NCI-H82 (cell line): ENCODE measurements at places on chromosomes 16 and 17.

DNA sequence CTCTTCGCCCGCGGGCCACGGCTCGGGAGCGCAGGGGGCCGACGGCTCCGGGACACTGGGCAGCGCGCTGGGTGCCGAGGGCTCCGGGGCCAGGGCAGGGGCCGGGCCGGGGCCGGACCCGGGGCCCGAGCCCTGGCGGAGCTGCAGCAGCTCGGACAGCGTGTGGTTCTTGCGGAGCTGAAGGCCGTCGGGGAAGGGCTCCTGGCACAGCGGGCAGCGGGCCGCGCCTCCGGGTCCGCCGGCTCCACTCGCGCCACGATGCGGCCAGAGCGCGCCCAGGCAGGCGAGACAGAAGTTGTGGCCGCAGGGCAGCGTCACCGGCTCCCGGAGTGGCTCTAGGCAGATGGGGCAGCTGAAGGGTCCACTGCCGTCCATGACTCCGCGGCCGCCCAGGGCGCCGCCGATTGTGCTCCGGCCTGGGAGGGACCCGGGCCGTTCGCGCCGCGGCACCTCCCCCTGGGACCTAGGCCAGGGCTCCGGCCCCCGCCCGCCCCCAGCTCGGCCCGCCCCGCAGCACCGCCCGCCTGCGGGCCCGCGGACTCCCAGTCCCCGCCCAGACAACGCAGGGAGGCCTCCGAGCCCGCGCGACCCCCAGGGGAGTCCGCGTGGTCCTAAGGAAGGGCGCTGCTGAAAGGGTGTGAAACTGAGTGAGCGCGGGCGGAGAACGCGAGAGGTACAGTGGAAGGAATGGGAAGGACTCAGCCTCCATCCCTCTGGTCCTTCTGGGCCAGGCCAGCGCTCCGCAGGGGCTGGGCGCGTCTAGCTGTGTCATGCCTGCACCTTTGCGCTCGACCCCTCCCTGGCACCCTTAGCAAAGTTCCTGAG is at the start of gene TRIM47:
Gene TRIM47, minus strand, starts transcription at position 408 of the 825 bp plus-strand sequence. Its CDS starts 33 bp downstream, at position 375.
- peak; percentile 46 for DNase-seq

DNA sequence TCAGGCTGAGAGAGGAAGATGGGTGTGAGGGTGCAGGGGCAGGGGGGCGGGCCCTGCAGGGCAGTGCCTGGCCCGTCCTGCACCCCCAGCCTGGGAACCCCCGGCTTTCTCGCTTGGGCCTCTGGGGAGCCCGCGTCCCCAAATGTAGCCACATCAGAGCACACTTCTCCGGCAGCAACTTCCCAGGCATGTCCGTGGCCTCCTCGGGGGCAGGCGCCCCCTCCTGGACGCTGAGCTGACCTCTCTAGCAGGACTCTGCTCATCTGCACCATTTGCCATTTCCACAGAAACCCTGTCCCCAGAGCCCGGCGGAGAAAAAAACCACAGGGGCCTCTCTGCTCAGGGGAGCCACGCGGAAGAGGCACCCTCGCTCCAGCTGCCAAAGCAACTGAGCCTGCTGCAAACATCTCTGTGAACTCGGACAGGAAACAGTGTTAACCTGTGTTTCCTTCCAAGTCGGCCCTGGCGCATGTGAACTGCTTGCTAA is 63.4 kb downstream of the KLHDC4 start:
- DNase-seq: peak; percentile 19

DNA sequence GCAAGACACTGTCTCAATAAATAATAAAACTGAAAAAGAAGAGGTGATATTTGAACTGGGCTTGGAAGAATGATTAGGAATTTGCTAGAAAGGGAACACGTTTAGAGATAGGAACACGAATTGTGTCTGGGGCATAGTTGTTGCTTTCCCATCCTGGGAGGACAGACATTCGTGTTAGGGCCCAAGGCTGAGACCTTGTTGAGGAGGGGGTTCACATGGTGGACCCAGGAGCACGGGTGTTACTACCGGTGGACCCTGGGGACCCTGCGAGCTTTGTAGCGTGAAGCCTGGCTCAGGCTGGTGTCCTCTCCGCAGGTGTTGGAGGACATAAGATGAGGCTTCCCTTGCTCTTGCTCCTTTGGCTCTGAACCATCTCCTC is 1.2 kb downstream of the ACSF3 start:
- no peak for DNase-seq

DNA sequence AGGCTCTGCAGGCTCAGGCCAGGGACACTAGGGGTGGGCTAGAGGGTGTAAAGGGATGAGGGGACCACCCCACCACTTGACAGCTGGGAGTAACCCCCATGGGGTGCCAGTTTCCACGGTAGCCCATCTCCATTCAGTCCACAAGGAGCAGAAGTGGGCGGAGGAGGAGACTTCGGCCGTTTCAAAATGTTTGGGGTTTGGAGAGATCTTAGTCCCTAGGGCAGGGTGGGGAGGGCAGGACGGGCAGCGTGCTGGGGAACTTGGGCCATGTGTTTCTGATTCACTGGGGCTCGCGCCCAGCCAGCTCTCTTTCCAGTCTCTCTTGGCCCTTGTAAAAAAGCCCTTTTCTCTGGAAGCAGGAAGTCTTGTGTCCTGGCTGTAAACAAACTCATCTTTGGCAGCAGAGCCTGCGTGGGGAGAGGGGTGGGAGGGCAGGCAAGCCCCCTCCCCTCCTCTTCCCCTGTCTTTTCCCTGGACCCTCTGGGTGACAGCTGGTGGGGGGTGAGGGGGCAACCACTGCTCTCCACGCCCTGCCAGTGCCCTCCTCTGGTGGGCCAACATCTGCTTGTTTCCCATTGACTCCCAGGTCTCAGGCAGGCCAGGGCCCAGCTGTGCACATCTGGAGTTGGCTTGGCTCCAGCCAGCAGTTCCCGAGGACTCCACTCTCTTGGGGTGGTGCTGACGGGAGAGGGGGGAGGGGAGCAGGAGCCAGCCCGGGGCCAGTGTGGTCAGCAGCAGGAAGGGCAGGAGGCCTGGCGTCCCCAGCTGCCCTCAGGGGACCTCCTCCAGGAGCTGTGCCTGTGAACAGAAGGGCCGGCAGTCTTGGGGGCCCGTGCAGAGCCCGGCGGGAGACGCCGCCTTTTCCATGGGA is 8.1 kb downstream of the CYGB start:
- no peak for DNase-seq

- no peak for DNase-seq
These were observed 163.6 kb upstream of the C17orf78 start for GRCh38 chr17:37212179-37212578.

DNA sequence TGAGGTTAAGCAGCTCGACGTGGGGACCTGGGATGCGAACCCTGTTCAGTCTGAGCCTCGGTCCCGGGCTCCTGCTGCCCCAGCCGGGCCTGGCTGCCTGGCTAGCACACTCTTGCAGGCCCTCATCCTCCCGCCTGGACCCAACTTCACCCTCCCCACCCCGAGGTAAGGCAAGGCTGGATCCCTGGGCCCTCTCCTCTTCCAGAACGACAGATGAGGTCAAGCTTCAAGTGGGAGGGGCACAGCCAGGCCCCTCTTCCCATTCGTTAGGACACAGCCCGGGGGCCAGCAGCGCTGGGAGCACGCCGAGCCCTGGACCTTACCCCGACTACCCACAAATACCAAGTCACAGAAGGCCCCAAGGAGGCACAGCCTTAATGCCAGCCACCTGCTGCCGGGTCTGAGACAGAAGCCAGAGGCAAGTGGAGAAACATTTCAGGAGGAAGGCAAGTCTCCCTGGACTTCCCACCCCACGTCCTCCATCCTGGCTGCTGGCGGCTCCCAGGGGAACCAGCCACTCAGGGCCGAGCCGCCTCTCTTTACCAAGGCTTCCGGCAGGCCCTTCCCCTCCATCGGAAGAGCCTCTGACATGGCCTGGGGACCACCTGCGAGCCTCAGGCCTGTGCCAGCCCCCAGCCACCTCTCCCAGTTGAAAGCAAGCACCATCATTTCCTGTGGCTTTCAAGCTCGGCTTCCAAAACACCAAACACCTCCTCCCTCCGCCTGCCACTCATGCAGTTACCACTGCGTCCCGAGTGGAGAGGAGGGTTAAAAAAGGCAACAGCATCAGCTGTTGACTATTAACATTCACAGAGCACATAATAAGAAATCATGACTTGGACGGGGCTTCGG is 59.9 kb downstream of the RPH3AL start:
- no peak for DNase-seq

DNA sequence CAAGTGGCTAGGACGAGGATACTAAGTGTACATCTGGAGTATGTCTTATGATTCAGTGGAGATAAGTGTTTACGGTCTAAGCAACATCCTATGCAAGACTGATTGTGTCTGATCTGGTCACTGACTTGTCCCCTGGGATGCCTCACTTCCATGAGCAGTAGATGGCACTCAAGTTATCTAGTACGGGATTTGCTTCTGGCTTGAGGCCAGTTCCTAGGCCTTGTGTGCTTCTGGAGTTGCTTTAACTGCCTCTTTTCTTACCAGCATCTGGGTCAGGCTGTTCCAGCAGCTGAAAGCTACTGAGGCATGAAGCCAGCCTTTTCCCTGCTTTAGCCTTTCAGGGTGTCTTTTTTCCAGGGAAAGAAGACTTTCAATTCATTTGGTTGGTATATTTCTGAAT is 23.0 kb downstream of the SUPT6H start:
- DNase-seq: peak; percentile 85

GRCh38 chr16:21584817-21585216 is 14.6 kb upstream of the METTL9 start:
- DNase-seq: no peak

GRCh38 chr16:88649195-88649923 is 1.5 kb downstream of the CYBA start:
- peak; percentile 18 for DNase-seq

DNA sequence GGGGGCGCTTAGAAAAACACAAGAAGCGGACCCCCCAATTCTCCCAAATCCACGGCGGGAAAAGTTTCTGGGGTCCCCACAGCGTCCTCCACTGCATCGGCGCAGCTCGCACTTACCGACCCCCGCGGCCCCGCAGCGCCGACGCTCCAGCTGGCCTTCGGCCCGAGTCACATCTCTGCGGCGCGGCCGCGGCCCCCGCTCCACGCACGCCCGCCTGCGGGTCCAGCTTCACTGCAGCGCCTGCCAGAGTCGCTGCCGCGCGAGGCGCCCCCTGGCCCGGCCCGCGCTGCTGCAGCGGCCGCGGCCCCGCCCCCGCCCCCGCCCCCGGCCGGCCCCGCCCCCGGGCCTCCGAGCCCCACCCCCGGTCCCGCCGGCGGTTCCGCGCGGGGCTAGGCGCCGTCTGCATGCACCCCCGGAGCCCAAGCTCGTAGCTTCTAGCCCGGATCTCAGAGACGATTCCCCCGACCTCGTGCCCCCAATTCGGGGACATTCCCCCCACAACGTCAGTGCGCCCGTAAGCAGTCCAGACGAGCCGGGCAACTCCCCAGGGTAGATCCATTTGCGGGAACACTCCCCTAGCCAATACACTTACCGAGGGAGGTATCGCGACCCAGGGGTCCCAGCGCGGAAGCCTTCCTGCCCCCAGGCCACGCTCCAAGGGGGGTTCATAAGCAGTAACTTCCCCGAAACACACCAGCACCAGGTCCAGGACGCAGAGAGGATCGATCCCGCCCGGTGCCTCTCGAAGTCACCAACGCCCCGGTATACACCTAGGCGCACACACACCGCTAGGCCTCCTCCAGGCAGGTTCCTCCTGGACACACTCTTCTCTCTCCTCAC is at the start of gene GPRC5B:
Gene GPRC5B, minus strand, starts transcription at position 238 of the 840 bp plus-strand sequence. CDS start 12,003 bp downstream, outside the sequence.
- peak; percentile 72 for DNase-seq

DNA sequence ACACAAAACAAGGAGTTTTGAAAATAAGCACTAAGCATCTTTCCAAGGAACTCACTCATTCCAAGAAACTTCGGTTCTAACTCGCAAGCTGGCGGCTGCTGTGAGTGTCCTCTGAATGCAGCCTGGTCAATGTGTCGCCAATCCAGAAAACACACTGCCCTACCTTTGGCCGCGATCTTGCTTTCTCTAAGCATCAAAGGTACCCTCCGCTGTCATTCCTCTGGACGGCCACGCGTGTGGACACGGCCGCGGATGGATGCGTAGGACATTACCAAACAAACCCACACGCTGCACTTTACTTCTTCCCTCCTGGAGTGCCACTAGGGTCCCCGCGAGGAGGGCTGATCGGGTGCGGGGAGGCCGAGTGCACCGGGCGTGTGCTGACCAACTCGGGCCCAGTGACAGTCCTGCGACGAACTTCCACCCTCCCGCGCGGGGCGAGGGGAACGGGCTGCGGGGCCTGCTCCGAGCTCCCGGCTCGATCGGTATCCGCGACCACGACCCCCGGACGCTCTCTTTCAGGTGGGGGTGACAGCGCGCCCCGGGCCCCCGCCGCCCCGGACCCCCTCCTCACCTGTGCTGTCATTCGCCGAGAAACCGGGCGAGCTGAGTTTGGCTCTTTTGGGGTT is 1.1 kb downstream of the CREBBP start:
- DNase-seq: peak; percentile 32

DNA sequence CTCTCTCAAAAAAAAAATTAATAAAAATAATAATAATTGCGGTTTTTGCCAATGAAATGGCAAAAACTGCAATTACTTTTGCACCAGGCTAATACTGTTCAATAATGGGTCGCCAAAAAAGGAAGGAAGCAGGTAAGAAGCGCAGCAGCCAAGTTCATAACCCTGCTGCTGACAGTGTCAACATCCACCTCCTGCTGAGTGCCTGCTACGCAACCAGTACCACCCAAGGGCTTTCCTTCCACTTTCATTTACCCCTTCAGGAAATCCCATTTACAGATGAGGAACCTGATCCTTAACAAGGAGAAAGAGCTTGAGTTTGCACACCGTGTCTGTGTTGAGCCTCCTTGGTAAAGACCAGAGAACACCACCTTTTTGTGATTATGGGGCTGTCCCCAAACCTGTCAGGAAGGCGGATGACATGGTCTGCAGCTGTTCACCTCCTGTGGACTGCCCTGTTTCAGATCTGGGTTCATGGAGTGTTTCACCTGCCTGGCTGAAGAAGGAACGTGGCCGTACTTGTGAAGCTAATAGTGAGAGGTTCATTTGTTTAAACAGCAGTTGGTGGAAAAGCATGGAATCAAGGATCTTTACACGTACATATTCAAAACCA is 378.0 kb downstream of the SLC39A11 start:
- DNase-seq: no peak

GRCh38 chr17:61279476-61280145 is 120.0 kb upstream of the TBX2 start:
- DNase-seq: peak; percentile 30

GRCh38 chr17:58378733-58379510 is 26.9 kb upstream of the SUPT4H1 start:
- no peak for DNase-seq

DNA sequence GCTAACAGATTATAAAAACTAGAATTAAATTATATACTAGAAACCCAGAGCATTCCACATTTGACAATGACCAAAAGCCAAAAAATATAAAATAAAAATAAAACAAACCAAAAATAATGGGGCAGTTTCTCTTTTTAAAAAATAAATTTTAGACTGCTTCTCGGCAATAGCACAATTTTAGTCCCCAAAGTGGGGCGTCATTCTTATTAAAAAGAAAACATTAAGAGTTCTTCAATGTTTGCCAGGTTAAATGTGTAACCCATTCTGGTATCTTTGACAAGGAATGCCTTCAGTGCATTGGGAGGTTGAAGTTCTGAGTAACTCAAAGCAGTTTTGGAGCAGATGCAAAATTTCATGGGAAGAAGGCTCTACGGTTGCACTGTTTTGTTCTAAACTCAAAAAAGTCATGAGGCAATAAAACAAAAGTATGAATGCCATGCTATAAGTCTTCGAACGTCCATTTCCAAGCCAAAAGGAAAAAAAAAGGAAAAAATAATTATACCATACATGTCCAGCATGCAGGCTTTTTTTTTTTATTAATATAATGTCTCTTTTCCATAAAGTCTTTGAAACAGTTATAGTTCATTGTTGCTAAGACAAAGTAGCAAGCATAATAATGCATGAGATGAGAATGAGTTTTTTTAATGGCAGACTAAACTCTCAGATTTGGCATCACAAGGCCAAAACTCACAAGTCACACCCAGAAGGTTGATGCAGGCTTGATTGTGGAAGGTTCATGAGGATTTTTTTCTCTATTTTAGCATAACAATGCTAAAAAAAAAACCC is 3.1 kb downstream of the MAF start:
- no peak for DNase-seq
